SK-MEL-5 (cell line): ENCODE measurements at places on chromosomes 1 and 21. TPM values are rescaled to one million over a fixed set of nuclear protein-coding genes. Genes with fewer than 3 reads are reported as not detected.

DNA sequence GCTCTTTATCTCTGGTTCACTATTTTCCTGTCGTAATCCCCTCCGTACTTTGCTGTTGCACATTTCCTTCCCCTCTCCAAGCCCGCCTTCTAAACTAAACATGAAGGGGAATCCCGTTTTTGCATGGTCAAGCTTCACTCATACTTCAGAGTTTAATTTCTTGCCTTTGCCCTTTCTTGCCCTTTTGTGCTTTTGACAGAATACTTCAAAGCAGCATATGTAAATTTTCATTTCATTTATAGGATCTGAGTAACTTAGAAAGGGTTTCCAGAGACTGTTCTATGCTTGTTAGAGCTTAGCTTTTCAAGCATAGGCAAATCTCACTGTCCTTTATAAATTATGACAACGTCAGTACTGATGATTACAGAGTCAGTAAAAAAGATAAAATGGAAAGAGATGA lies 27.7 kb downstream of the SPATA45 start:
- DNase-seq = no peak

DNA sequence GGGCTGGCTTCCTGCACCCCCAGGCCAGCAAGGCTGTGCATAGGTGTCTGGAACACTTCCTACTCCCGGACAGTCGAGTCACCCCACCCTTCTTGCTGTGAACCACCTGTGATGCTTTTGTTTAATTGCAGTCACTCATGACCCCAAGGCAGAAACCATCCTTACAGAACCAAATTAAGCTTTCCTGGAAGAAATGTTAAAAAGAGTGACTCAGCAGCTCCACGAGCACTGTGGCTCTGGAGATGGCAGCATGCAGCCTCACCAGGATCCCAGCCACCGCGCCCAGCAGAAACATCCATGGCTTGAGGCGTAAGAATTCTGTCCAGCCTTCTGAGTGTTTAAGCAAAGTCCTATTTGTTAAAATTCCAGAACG lies 28.8 kb downstream of the SNAP47 start:
- no peak for DNase-seq

GRCh38 chr1:205004351-205004750 lies 38.7 kb upstream of the CNTN2 start:
- DNase-seq = no peak

- DNase-seq = no peak
Measured at GRCh38 chr1:95096218-95096841, 20.8 kb upstream of the TLCD4 start.

DNA sequence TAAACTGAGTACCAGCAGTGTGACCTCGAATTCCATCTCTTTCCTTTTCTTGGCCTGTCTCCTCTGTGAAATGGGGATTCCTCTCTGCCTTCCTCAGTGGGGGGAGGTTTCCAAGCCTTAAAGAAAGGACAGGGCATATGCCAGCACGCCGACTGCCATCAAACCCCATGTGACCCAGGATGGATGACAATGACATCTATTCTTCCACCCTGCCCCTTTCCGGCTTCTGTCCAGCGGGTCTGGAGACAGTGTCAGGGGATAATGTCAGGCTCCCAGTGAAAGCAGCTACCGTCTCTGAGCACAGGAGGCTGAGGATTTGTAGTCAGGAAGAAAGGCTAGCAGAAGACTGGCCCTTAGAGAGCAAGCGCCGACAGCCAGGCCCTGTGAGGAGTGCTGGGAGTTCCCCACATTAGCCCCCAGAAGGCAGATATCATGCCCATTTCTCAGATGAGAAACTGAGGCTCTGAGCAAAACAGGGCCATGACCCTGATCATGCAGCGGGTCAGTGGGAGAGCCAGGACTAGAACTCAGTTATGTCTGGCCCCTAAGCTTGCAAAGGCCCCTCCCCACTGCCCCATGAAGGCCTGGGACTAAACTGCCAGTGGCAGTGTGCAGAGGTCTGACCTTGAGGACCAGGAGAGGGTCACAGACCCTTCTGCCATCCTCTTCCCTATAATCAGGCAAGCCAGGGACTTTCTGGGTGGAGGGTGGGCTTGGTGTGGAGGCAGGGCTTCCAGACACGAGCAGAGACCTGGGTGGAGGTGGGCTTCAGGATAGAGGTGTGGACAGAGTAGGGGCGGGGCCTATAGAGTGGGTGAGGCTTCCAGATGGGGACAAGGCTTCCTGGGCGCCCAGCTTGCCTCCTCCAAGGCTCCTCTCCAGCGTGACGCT lies 30.1 kb downstream of the CDCA8 start:
- DNase-seq = peak; percentile 47

GRCh38 chr1:44945967-44946366 lies 40.4 kb downstream of the EIF2B3 start:
- DNase-seq = no peak

- no peak for DNase-seq
Measured at GRCh38 chr1:155191904-155192303, 15.8 kb downstream of the THBS3 start.

GRCh38 chr1:182381962-182382819 lies 9.4 kb downstream of the GLUL start:
- no peak for DNase-seq

GRCh38 chr21:45048026-45048698 lies 26.2 kb upstream of the ADARB1 start:
- DNase-seq = no peak

DNA sequence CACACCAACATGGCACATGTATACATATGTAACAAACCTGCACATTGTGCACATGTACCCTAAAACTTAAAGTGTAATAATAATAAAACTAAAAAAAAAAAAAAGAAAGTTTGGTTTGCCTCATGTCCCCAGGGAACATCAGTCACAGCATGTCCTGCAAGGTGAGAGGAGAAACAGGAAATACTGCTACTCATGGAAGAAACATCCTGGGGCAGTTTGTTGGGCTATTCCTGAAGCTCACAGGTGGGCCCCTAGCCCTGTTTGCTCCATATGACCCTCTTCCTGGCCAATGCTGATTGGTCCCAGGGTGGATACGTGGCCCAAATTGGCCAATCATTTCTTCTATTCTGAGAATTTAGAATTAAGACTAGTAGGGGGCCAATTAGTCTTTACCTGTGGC lies 103.4 kb upstream of the ADAR start:
- no peak for DNase-seq

GRCh38 chr1:247110627-247111258 lies 6.6 kb upstream of the ZNF669 start:
- DNase-seq = no peak

GRCh38 chr1:172293429-172293828 lies 127.1 kb upstream of the C1orf105 start:
- DNase-seq = no peak

- DNase-seq = peak; percentile 63
Measured at GRCh38 chr1:10257851-10258250, 47.5 kb downstream of the KIF1B start.

- DNase-seq = no peak
Measured at GRCh38 chr1:152502496-152503180, 8.0 kb upstream of the LCE5A start.

DNA sequence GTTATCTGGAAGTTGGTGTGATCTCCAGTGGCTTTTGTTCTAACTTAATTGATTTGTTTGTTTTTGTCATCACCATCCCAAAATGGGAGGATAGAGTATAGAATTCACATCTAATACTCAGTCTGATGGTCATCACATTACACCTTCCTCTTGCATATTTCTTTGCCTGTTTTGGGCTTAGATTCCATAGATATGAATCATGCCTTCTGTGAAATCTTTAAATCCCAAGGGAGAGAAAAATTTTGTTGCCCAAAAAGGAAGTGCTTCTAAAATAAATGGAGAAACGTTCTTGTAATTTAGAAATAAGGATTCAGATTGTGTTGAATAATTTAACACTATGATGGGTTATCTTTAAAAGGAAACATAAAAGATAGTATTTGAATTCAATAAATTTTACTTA lies 446.0 kb upstream of the LRRC7 start:
- no peak for DNase-seq

DNA sequence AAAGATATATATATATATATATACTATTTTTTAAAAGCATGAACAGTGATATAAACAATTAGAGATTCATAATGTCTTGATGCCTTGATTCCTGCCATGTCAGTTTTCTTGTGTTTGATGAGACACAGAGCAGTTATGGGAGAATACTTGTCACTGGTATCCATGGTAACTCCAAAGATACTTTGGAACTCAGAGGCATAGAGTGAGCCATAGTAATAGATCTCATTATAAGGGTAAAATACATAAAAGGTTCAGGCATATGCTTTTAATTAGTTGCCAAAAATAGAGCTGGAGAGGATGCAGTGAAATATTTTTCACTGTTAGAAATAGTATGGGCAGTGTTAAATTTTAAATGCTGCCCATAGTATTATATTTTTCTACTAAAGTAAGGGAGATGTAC lies 134.1 kb downstream of the SYT14 start:
- DNase-seq = peak; percentile 41

GRCh38 chr21:36699546-36700294 lies 805 bp downstream of the SIM2 start:
- no peak for DNase-seq

DNA sequence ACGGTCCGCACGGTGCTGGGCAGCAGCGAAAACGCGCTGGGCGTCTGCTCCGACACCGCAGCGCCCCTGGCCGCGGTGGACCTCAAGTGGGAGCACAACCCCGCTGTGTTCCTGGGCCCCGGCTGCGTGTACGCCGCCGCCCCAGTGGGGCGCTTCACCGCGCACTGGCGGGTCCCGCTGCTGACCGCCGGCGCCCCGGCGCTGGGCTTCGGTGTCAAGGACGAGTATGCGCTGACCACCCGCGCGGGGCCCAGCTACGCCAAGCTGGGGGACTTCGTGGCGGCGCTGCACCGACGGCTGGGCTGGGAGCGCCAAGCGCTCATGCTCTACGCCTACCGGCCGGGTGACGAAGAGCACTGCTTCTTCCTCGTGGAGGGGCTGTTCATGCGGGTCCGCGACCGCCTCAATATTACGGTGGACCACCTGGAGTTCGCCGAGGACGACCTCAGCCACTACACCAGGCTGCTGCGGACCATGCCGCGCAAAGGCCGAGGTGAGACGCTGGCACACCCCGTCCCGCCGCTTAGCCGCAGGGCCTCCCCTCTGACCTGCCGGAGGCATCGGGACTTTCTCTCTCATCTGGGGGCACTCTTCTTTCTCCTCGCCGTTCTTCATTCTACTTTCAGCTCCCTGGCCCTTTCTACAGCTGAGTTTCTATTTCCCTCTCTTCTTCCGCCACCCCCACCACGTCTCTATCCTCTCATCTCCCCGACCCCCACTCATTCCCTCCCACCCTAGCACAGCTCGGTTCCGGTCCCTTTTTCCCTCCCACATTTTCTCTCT lies 1.0 kb downstream of the NPR1 start:
- no peak for DNase-seq

- peak; percentile 66 for DNase-seq
Measured at GRCh38 chr21:45326169-45326851, 38.6 kb upstream of the POFUT2 start.

- no peak for DNase-seq
Measured at GRCh38 chr1:85047144-85047471, 1.2 kb downstream of the MCOLN3 start.

DNA sequence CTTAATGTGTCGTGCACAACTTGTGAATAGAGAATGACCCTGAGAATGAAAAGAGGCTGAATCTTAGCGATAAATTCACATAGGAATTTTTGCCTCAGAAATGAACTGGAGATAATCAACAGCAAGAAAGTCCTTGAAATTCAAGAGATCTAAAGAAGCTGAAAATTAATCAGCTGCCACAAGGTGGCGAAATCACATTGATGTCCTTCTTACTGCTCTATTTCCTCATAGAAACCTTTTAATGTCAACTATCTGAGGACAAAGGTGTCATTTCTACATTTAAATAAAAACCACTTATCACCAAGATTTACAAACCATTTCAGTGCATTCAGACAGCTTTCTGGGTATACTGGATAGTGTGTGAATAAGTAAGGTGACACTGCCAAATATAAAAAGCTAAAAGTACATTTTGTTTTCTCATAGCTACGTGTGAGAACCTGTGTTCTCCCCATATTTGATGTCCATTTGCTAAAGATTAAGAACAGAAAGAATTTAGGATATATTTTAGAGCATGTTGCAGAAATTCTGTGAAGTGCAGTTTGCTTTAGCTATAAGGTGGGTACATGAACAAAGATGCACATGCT lies 485.3 kb upstream of the PTBP2 start:
- peak; percentile 57 for DNase-seq

GRCh38 chr1:50700214-50700613 lies 259.9 kb downstream of the FAF1 start:
- DNase-seq = no peak

DNA sequence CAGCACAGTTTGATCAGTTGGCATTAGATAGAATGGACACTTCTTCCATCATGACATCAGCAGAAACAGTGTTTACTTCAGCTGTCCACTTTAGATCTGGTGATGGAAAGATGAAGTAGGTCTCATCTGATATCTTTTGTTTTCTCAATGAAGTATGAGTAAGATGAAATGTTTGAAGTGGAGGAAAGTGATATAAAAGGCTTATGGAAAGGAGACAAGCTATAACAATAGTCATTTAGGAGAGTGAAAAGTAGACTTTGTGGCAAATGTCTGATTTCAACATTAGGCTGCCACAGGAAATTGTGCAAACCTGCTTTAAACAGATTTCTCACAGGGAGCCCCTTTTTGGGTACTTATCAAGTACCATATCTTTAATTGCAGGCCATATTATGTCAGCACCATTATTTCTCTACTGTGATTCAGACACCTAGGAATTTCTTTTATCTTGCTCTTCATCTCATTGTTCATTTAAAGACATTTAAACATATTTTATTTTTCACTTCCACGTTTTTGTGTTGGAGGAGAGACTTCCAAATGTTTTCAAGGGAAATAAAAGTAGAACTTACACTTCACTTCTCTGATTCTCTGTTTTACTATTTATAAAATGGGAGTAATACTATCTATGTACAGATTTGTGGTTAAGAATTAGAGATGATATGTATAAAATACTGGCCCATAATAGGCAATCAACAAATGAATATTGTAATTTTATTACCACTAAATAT lies 18.1 kb downstream of the PDC start:
- no peak for DNase-seq

DNA sequence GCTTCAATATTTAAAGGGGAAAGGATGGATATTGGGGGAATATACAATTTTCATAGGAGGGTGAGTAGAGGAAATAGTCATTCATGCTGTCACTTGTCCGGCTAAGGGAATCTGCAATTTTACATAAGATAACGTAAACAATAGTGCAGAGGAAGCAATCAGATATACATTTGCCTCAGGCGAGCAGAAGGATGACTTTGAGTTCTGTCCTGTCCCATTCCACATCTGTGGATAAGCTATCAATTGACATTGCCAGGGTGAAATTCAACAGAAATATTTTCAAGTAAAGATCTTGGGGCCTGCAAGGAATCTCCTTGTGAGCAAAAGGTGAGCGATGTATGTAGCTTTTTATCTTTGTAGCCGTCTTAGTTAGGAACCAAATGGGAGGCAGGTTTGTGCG lies 32.6 kb downstream of the EVA1C start:
- no peak for DNase-seq

Gene AK2
- 327 and 348 TPM in 2 replicates for total RNA-seq

Gene ACTRT2
- total RNA-seq = not detected in 2 replicates

Gene NTRK1
- 0.32 and 0.53 TPM in 2 replicates for total RNA-seq

Gene C1orf105
- not detected in 2 replicates for total RNA-seq

Gene HORMAD1
- 8.9 and 12.5 TPM in 2 replicates for total RNA-seq

Gene UCK2
- total RNA-seq = 76.0 and 90.3 TPM in 2 replicates

Gene TOR1AIP1
- total RNA-seq = 63.1 and 69.7 TPM in 2 replicates

Gene DMBX1
- total RNA-seq = 0.03 TPM in 1 of 2 replicates, not detected in the other
